ENCODE measurements at places on chromosomes 13 and 19.

GRCh38 chr19:30646806-30647205 is 274.6 kb downstream of the ZNF536 start:
- no peak for DNase-seq

GRCh38 chr13:75437582-75438318 is 44.2 kb downstream of the TBC1D4 start:
- peak; percentile 82 for DNase-seq

DNA sequence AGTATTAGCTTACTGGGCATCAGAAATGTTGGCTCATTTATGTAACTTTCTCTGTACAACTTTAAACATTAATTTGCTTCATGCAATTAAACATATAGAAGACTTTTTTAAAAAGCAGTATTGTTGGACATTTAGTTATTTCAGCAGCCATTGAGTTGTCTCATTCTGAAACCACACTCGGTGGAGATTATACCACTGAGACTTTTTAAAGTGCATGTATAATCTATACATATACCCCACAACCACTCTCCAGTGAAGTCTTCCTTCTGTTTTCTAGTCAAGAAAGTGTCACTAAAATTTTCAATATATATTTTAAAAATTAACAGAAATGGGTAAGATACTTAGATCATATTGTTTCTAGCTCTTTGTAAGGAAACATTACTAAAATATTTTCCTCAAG is 15.5 kb downstream of the SETDB2 start:
- no peak for DNase-seq

- DNase-seq: no peak
Observed at GRCh38 chr13:78376822-78377221, 226.5 kb downstream of the POU4F1 start.

DNA sequence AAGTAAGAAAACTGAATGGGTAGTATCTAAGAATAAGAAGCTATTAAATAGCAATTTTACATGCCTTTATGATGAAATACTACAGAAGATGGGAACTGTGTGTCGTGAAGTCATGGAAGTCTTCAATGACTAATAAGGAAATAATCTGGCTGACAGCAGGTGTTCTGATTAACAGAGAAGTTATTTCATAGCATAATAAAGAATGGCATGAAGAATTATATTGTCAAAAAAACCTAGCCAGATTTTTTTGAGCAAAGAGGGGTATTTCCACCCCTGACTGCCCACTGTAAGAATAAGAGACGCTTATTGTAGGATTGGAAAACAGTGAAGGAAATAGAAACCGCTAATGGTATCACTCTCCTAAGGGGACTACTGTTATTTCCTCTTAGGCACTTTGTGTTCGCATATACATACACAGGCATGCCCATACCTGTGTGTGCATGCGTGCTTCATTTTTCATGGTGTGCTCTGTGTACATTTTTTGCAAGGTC is 318.8 kb downstream of the SHISA2 start:
- no peak for DNase-seq

DNA sequence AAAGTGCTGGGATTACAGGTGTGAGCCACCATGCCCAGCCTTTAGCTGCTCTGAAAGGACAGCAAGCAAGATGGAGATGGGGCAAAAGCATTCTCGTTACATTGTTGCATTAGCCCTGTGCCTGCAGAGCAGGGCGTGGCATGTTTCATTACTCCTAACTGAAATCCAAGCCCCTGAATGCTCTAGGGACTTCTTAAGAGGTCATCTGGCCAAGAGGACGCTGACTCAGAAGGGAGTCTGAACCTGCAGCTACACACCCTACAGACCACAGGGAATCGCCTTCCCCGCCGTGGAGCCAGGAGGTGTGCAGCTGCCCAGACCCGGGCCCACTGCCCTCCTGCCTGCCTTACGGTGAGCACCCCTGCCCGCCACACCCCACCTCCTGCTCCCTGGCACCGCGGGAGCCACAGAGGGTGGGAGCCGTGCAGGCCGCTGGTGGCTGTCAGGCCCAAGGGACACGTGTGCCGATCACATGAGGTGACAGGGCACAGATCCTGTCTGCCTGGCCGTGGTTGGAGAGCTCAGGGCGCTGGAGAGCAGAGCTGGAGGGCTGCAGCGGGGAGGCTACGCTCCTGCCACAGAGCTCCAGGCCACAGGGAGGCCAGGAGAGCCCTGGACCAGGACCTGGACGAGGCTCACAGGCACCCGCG is 27.2 kb downstream of the ADPRHL1 start:
- no peak for DNase-seq

- no peak for DNase-seq
Observed at GRCh38 chr13:105220881-105221280, 1314.6 kb downstream of the EFNB2 start.

DNA sequence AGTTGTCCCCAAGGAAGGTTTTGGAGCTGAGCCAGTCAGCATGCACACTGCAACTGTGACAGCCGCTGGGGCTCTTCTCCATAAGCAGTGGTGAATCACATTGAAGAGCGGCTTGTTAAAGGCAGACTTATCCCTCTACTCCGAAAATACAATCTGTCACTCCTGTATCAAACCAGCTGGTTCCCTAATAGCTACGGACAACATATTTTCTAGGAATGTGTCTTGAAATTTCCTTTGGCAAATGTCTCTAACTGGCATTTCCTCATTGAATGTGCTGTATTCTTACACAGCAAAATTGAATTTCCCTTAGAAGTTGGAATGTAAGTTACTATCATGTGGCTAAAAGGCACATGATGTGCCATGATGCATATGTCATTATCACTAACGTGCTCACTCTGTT is 104.0 kb upstream of the GPR12 start:
- DNase-seq: no peak

DNA sequence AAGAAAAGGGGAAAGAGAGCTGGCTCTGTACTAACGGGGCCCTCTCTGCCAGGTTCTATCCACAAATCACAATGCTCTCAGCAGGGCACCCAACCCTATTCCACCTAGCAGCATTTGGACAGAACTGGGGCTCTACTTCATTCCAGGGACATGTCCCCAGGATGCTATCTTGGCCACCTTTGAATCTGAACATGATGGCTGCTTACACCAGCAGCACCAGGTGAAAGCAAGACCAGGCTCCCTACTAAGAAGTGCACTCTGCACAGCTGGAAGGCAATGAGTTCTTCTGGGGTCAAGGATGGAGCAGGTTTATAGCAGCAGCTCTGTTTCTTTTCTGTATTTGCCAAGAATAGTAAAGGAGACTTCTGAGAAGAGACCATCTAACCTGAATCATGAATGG is 222.4 kb downstream of the DACH1 start:
- peak; percentile 62 for DNase-seq

DNA sequence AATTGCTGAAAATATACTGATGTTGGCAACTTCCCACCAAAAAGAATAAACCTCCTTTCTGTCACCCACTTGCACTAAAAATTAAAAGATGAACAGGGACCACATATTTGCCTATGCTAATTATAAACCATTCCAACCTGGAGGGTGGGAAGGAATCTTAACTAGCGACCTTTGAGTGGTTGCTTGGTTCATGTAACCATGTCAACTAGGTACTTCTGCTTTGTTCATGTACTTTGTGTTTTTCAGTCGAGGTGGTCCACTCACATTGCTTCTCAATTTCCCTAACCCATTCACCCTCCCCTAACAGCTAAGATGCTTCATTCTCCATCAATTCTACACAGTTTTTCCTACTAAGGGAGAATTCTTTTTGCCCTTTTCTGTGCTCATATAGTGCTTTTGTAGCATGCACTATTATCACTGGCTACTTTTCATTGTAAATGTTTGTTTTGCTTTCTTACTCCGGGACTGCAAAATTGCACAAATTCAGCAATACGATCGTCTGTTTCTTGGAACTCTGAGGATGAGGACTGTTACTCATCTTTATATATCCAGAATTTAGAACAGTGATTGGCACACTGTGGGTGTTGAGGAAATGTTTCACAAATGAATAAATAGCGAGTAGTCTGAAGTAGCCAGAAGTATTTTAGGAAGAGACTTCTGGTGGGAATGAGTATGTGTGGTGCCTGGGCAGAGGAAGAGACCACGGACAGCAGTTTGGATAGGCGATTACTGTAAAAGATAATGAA is 187.5 kb downstream of the GPC6 start:
- no peak for DNase-seq

GRCh38 chr19:39432677-39433025 is 3.1 kb downstream of the RPS16 start:
- DNase-seq: no peak

- no peak for DNase-seq
Observed at GRCh38 chr19:7655581-7655980, 13.3 kb upstream of the RETN start.

- no peak for DNase-seq
Observed at GRCh38 chr19:49592486-49593232, 1.7 kb downstream of the PRR12 start.

GRCh38 chr13:113668491-113668971 is 1.5 kb downstream of the GRK1 start:
- no peak for DNase-seq

DNA sequence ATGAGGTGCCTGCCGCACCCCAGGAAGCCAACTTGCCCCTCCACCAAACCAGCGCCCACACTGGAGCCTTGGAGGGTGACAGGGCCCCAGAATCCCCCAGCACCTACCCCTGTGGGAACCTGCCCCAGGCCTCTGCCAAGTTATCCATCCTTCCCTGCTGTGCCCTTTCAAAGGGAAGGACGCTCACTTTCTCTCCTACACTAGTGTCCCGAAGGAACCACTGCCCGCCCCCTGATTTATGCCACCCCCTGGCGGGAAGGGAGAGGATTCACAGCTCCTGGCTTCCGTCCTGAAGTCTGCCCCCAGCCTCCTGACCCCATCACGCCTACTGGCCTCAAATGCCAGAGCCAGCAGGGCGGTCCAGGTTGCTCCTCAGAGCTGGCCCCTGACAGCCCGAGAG is 1.4 kb downstream of the EVI5L start:
- peak; percentile 67 for DNase-seq

- DNase-seq: no peak
Observed at GRCh38 chr13:51112771-51113170, 1.7 kb upstream of the C13orf42 start.

DNA sequence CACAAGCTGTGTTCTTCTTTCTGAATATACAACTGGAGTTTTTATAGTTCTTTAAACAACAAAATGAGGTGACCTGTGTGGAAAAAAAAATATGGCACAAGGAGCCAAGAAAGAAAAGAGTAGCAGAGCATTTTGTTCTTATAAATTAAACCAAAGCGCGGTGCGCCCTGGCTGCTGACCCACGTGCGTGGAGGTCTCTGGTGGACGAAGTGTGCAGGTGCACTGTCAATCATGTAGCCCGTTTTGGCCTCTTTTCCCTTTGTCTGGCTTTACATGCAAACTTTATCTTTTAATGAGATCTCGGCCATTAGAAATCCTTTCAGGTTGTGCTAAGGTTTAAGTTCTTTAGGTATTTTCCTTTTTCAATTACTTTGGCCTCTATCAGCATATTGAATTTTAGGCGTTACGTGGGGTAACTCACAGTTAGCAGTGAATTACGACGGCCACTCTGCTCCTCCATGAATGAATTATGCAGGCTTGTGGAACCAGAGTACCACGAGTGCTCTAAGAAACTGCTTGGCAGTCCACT is 443.9 kb upstream of the SLC10A2 start:
- DNase-seq: no peak

DNA sequence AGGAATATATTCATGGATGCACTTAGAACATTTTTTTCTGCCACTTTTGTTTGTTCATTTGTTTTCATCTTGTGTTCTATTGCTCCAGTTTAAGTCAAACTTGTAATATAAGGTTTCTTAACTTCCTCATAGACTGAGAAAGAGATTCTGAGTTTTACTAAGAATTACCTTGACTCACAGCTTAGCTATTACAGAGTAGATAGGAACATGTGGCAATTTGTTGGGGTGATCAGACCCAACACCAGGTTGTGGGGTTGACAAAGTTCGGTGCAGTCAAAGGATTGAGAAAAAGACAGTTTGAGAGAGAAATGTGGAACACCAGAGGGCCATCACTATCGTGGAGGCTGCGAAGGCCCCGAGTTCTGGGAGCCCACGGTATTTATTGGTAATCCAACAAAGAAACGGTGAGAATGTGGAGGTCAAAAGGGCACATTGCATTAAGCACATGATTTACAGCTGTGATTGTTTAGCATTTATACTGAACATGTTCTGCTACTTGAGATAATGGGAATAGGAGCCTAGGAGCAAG is 2526.0 kb downstream of the PCDH9 start:
- no peak for DNase-seq

DNA sequence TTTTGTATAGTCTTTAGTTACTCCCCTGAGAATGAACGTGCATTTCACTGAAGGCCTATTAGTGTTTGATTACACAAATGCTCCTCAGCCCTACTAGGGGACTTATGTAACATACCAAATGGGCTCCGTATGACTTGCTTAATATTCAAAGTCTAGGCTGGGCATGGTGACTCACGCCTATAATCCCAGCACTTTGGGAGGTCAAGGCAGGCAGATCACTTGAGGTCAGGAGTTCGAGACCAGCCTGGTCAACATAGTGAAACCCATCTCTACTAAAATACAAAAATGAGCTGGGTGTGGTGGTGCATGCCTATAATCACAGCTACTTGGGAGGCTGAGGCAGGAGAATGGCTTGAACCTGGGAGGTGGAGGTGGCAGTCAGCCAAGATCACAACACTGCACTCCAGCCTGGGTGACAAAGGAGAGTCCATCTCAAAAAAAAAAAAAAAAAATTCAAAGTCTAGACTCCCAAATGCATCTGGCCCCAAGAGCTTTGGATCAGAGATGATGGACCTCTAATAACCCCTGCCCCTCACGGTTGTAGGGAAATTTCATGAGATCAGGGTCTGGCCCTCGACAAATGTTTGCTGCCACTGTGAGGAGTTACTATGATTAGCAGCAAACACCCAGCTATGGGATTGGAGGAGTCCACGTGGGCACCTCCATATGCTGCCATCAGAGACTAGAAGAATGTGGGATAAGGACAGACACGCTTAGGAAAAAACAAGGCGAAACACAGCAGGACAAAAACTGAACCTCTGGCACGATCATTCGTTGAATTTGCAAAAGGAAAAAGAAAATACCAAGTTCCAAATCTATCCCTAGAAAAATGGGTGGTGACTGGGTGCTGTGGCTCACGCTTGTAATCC is 4.6 kb downstream of the FBXO17 start:
- DNase-seq: no peak

DNA sequence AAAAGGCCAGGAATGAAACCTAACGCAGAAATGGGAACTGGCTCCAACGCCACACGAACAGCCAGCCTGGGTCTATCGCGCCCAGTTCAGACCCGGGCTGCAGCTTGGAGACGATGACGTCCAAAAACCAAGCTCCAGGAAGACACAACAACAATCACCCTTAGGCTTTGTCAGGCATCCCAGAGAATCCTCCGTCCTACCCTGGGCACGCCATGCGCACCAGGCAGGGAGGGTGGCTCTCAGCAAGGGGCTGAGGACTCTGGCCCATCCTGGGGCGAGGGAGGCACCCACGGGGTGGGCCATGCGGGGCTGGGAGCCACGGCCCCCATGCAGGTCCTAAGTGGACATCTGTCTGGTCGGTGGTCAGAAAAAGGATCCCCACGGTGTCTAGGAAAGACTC is 9.0 kb downstream of the RASA3 start:
- DNase-seq: no peak
